ENCODE measurements at places on chromosomes 11 and 22.

- H3K4me3 ChIP-seq: no peak overlapping the region
- no peak overlapping the region for H3K27ac ChIP-seq
- no peaks in the 10 kb centered on the region for H3K36me3 ChIP-seq
- peaks cover 2% of the 10 kb centered on the region for H3K4me1 ChIP-seq
- H3K27me3 ChIP-seq: peaks cover 60% of the 10 kb centered on the region
Measured at GRCh38 chr11:64531906-64532312, 59.1 kb upstream of the SLC22A12 start.

GRCh38 chr22:29071261-29072045, 1.4 kb upstream of the KREMEN1 start:
- no peak overlapping the region for H3K4me3 ChIP-seq
- no peak overlapping the region for H3K27ac ChIP-seq
- H3K4me1 ChIP-seq: no peaks in the 10 kb centered on the region
- H3K27me3 ChIP-seq: peaks cover 28% of the 10 kb centered on the region

- H3K36me3 ChIP-seq: no peaks in the 10 kb centered on the region
- H3K27me3 ChIP-seq: peaks cover 34% of the 10 kb centered on the region
- peaks cover 2% of the 10 kb centered on the region for H3K4me1 ChIP-seq
- no peak overlapping the region for H3K27ac ChIP-seq
- no peak overlapping the region for H3K4me3 ChIP-seq
Measured at GRCh38 chr22:38087855-38088254, 3.9 kb upstream of the SLC16A8 start.

DNA sequence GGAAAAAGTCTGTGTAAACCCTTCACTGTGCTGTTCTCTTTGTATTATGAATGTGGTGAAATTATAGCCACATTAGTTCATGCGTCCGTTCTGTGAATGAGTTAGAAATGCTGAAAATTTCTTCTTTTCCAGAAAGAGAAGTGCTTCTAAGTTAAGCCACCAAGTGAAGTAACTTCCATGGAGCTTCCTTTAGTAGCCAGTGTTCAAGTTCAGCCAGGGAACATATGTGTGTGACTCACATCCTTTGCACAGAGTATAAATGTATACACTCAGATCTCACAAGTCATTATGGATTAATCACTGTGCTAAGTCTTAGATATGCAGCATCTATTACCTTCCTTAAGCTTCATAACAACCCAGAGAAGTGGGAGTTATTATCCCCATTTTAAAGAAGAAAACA, 3.1 kb upstream of the MMP8 start:
- H3K4me3 ChIP-seq: no peak overlapping the region
- H3K4me1 ChIP-seq: peaks cover 14% of the 10 kb centered on the region
- H3K36me3 ChIP-seq: no peaks in the 10 kb centered on the region
- H3K27ac ChIP-seq: no peak overlapping the region
- peak; percentile 96 for DNase-seq
- peaks cover 6% of the 10 kb centered on the region for H3K27me3 ChIP-seq

DNA sequence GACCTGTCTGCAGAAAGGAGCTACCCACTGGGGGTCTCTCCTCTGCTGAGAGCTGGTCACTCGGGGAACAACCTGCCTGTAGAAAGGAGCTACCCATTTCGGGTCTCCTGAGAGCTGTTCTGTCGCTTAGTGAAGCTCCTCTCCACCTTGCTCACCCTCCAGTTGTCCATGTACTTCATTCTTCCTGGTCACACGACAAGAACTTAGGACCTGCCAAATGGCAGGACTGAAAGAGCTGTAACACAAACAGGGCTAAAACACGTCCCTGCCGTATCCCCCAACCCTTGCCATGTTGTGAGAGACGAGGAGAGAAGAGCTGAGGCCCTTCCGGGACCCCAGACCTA, 24.1 kb upstream of the RNASEH2C start:
- no peaks in the 10 kb centered on the region for H3K4me1 ChIP-seq
- H3K27me3 ChIP-seq: peaks cover 6% of the 10 kb centered on the region
- DNase-seq: no peak
- H3K36me3 ChIP-seq: no peaks in the 10 kb centered on the region
- no peak overlapping the region for H3K4me3 ChIP-seq
- H3K27ac ChIP-seq: no peak overlapping the region

DNA sequence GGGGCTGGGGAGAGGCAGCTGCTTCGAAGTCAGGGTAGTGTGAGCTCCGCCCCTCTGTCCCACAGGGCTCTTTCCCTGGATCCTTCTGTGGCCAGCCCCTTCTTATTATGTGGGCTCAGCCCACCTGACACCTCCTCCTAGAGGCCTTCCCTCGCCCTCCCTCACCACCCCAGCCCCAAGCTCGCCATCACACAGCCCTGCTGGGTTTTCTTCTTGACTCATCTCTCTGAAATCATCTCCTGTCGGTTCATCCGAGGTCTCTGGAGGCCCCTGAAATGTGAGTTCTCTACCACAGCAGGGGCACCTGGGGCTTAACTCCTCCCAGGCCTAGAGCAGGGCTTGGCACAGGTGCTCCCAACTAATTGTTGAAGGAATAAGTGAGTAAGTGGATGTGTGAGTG, 65.2 kb downstream of the CACNA1I start:
- no peak overlapping the region for H3K27ac ChIP-seq
- no peaks in the 10 kb centered on the region for H3K36me3 ChIP-seq
- H3K27me3 ChIP-seq: peaks cover 5% of the 10 kb centered on the region
- H3K4me3 ChIP-seq: no peak overlapping the region
- DNase-seq: peak; percentile 3
- H3K4me1 ChIP-seq: peaks cover 20% of the 10 kb centered on the region

- H3K36me3 ChIP-seq: peaks cover 3% of the 10 kb centered on the region
- peaks cover 17% of the 10 kb centered on the region for H3K4me1 ChIP-seq
- peak; percentile 36 for DNase-seq
- no peaks in the 10 kb centered on the region for H3K27me3 ChIP-seq
Measured at GRCh38 chr11:96097844-96098421, 174.0 kb upstream of the MTMR2 start.

DNA sequence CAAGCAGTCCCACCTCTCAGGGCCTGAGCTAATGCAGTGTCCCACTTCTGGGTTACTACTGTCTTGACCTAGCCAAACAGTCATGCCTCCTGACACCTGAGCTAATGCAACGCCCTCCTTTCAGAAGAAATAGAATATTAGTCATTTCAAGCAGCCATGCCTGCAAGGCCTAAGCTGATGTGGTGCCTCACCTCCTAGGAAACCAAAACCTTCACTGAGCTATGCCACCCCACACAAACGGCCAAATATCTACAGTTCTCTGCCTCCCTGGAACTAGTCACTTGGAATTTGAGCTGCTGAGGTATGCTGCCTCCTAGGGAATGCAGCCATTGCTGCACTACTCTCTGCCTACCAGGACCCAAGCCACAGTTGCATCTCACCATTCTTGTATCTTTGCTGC, 8.3 kb upstream of the MS4A6E start:
- H3K4me3 ChIP-seq: no peak overlapping the region
- H3K4me1 ChIP-seq: no peaks in the 10 kb centered on the region
- DNase-seq: no peak

DNA sequence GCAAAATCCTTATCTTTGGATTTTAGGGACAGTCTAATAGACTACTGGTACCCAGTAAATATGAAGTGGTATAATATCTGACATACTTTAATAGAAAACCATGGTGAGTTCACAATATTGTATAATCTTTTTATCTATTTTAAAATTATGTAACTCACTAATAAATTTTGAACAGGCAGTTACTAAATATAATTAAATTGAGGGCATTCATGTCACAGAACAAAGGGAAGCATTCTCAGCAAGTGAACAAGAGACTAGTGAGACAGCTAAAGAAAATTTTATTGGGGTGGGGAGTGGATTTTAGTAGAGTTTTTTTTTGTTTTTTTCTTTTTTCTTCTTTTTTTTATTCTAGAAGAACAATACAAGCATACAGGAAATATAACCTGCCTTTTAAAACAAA, 55.0 kb downstream of the DNAJC24 start:
- no peak overlapping the region for H3K4me3 ChIP-seq
- no peak for DNase-seq
- no peaks in the 10 kb centered on the region for H3K27me3 ChIP-seq
- peaks cover 1% of the 10 kb centered on the region for H3K36me3 ChIP-seq
- H3K27ac ChIP-seq: no peak overlapping the region
- H3K4me1 ChIP-seq: no peaks in the 10 kb centered on the region

DNA sequence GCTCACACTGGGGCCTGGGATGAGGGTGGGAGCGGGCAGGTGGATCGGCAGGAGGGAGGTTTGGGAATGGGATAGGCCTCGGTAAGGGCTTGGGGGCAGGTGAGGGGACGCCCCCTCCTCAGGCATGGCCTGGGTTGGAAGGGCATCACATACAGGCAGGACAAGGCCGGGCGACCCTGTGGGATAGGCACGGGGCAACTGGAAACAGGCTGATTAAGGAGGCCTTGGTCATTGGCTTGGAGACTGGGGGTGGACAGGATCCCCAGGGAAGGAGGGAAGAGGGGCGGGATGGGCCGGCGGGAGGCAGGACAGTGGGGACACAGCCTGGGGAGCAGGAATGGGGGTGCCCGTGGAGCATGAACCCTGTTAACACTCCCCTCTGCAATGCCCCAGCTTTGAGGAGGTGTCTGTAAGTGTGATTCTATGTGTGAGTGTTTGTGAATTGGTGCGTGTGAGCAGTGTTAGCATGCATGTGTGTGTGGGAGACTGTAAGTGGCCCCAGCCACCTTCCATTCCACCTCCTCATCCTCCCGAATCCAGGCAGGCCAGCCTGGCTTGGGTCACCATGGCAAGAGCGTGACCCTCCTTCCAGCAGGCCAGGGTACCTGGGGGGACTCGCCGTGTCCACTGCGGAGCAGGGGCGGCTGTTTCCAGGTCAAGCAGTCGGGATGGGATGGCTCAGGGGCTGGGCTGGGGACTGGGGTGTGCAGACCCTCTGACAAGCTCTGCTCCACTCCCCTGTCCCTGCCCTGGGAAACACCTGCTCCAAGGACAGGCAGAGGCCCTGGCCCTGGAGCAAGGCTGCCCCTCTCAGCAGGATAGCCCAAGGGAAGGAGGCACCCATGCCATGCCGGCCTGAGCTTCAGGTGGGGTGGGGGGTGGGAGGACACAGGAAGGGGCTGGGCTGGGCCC, 3.4 kb upstream of the PIM3 start:
- H3K4me3 ChIP-seq: no peak overlapping the region
- H3K27ac ChIP-seq: no peak overlapping the region
- peaks cover 28% of the 10 kb centered on the region for H3K4me1 ChIP-seq
- DNase-seq: no peak

- DNase-seq: no peak
- H3K27ac ChIP-seq: no peak overlapping the region
- H3K4me1 ChIP-seq: no peaks in the 10 kb centered on the region
- H3K27me3 ChIP-seq: no peaks in the 10 kb centered on the region
- H3K36me3 ChIP-seq: no peaks in the 10 kb centered on the region
Measured at GRCh38 chr11:15685306-15685705, 570.6 kb downstream of the INSC start.

GRCh38 chr11:65797711-65798110, 10.8 kb downstream of the OVOL1 start:
- H3K27ac ChIP-seq: no peak overlapping the region
- peaks cover 5% of the 10 kb centered on the region for H3K4me1 ChIP-seq
- DNase-seq: no peak
- no peak overlapping the region for H3K4me3 ChIP-seq

- H3K4me1 ChIP-seq: no peaks in the 10 kb centered on the region
- no peaks in the 10 kb centered on the region for H3K27me3 ChIP-seq
- no peak overlapping the region for H3K27ac ChIP-seq
- no peaks in the 10 kb centered on the region for H3K36me3 ChIP-seq
Measured at GRCh38 chr11:92834296-92835020, 135.0 kb upstream of the MTNR1B start.

- no peak overlapping the region for H3K27ac ChIP-seq
- no peaks in the 10 kb centered on the region for H3K4me1 ChIP-seq
- H3K27me3 ChIP-seq: peaks cover 75% of the 10 kb centered on the region
- DNase-seq: no peak
Measured at GRCh38 chr11:64720640-64721358, 2.2 kb downstream of the NRXN2 start.

- H3K4me3 ChIP-seq: no peak overlapping the region
- DNase-seq: no peak
- H3K27ac ChIP-seq: no peak overlapping the region
- no peaks in the 10 kb centered on the region for H3K27me3 ChIP-seq
- H3K4me1 ChIP-seq: no peaks in the 10 kb centered on the region
Measured at GRCh38 chr11:78339945-78340344, 77.7 kb downstream of the GAB2 start.

GRCh38 chr11:114075891-114076441, 16.5 kb downstream of the ZBTB16 start:
- no peaks in the 10 kb centered on the region for H3K4me1 ChIP-seq
- no peaks in the 10 kb centered on the region for H3K36me3 ChIP-seq
- peaks cover 25% of the 10 kb centered on the region for H3K27me3 ChIP-seq
- H3K27ac ChIP-seq: no peak overlapping the region
- no peak overlapping the region for H3K4me3 ChIP-seq

GRCh38 chr11:131471976-131472375, 101.6 kb downstream of the NTM start:
- H3K27me3 ChIP-seq: no peaks in the 10 kb centered on the region

- H3K4me1 ChIP-seq: no peaks in the 10 kb centered on the region
- no peak overlapping the region for H3K27ac ChIP-seq
- no peak for DNase-seq
Measured at GRCh38 chr22:17350292-17350691, 19.0 kb upstream of the CECR2 start.

DNA sequence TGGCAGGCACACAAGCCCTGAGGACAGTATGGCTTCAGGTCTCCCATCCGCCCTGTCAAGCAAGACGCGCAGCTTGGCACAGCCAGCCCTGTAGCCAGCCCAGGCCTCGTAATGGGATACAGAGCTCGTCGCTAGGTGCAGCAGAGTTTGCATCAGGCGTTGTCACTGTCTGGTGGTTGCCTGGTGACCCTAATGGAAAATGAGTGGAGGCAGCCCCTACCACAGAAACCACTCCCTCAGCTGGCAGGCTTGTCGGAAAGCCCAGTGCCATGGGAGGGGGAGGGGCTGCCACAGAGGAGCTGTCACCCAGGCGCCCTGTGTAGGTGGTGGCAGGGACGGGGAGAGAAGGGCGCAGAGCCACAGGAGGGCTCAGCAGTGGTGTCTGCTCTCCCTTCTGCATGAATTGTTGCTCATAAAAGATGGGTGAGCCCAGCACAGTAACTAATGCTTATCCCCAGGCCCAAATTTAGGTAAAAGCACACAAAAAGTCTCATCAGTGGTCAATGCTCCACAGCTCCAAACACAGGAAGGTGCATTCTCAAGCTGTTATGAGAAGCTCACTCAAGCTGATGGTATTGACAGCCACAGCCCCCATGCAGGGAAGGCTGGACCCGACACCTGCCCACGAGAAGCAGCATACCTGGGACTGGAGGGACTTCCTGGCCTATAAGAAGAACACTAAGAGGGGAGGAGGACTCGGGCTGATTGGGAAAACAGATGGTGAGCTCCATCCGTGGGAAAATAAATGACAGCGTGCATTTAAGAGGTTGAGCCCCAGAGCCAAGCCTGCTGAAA, 164.6 kb downstream of the ETS1 start:
- DNase-seq: no peak
- peaks cover 24% of the 10 kb centered on the region for H3K4me1 ChIP-seq
- H3K27me3 ChIP-seq: no peaks in the 10 kb centered on the region
- no peak overlapping the region for H3K4me3 ChIP-seq
- no peak overlapping the region for H3K27ac ChIP-seq

GRCh38 chr11:19753451-19754106, 40.9 kb downstream of the NAV2 start:
- H3K4me3 ChIP-seq: no peak overlapping the region
- H3K4me1 ChIP-seq: peaks cover 5% of the 10 kb centered on the region
- no peaks in the 10 kb centered on the region for H3K27me3 ChIP-seq
- peak; percentile 38 for DNase-seq

GRCh38 chr11:111542606-111543275, 2.2 kb downstream of the LAYN start:
- no peaks in the 10 kb centered on the region for H3K27me3 ChIP-seq
- no peak overlapping the region for H3K27ac ChIP-seq
- peaks cover 17% of the 10 kb centered on the region for H3K4me1 ChIP-seq
- H3K4me3 ChIP-seq: no peak overlapping the region
- no peak for DNase-seq

GRCh38 chr11:134760299-134760698, 348.3 kb upstream of the B3GAT1 start:
- no peaks in the 10 kb centered on the region for H3K27me3 ChIP-seq
- no peak overlapping the region for H3K4me3 ChIP-seq
- DNase-seq: no peak
- no peaks in the 10 kb centered on the region for H3K36me3 ChIP-seq
